Foreskin keratinocyte (primary cell): ENCODE measurements at places on chromosomes 12 and 14. TPM values are rescaled to one million over a fixed set of nuclear protein-coding genes. Genes with fewer than 3 reads are reported as not detected.

The FGF23 gene
- total RNA-seq: not detected in 2 replicates

The GNG2 gene
- total RNA-seq: 6.7 and 10.9 TPM in 2 replicates

The TCL1B gene
- not detected in 2 replicates for total RNA-seq

The GLIPR1 gene
- total RNA-seq: 1.1 and 1.3 TPM in 2 replicates

The DTX3 gene
- 8.8 and 10.4 TPM in 2 replicates for total RNA-seq

The SETD3 gene
- total RNA-seq: 54.1 and 58.8 TPM in 2 replicates

The PGAM5 gene
- total RNA-seq: 63.1 and 68.7 TPM in 2 replicates

The DPPA3 gene
- total RNA-seq: not detected in 2 replicates

The ACVRL1 gene
- not detected in 2 replicates for total RNA-seq

The TMEM253 gene
- total RNA-seq: 0.34 and 0.42 TPM in 2 replicates

The SLC10A1 gene
- total RNA-seq: not detected in 2 replicates

The CHGA gene
- total RNA-seq: not detected in 2 replicates

The HNRNPC gene
- 736 and 756 TPM in 2 replicates for total RNA-seq

The NOVA1 gene
- 0.03 and 0.28 TPM in 2 replicates for total RNA-seq

The CLEC9A gene
- not detected in 2 replicates for total RNA-seq

The CD163 gene
- total RNA-seq: 0.04 TPM in 1 of 2 replicates, not detected in the other

The TAS2R13 gene
- total RNA-seq: 0.18 and 0.24 TPM in 2 replicates

The KRT3 gene
- total RNA-seq: not detected in 2 replicates

The LTBP2 gene
- total RNA-seq: 78.2 and 131 TPM in 2 replicates

The RND1 gene
- total RNA-seq: 0.07 and 0.11 TPM in 2 replicates

The KRT4 gene
- 0.11 TPM in 1 of 2 replicates, not detected in the other for total RNA-seq

The LGALS3 gene
- total RNA-seq: 141 and 152 TPM in 2 replicates

The ENO2 gene
- total RNA-seq: 1.5 and 2.0 TPM in 2 replicates

The KRT75 gene
- total RNA-seq: 4.7 and 7.5 TPM in 2 replicates
